CD4-positive, alpha-beta memory T cell (primary cell): ENCODE measurements at places on chromosomes 12 and 14. TPM values are rescaled to one million over a fixed set of nuclear protein-coding genes. Genes with fewer than 3 reads are reported as not detected.

- H3K27ac ChIP-seq = no peak overlapping the region
- H3K27me3 ChIP-seq = no peaks in the 10 kb centered on the region
Measured at GRCh38 chr12:8629486-8630033, 16.9 kb upstream of the AICDA start.

- no peak overlapping the region for H3K4me3 ChIP-seq
- no peaks in the 10 kb centered on the region for H3K36me3 ChIP-seq
- DNase-seq = no peak
- H3K4me1 ChIP-seq = peaks cover 12% of the 10 kb centered on the region
Measured at GRCh38 chr12:67573566-67573965, 75.0 kb upstream of the DYRK2 start.

DNA sequence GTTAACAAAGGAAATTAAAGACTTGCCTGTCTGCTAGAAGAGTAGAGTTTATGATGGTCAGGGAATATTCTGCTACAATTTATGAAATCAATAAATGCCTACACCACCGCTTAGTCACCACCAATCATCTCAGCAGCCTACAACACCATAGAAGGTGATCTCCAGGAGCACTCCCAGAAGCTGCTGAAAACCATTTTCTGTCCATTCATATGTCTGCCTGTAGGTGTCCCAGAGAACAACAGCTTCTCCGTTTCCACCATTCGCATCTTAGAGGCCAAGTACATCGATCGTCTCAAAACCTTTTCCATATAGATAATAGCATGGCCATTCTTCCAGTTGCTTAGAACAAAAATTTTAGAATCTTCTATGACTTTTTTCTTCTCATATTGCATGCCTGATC is 303.4 kb downstream of the KCNC2 start:
- no peaks in the 10 kb centered on the region for H3K4me1 ChIP-seq
- H3K36me3 ChIP-seq = no peaks in the 10 kb centered on the region
- H3K27me3 ChIP-seq = no peaks in the 10 kb centered on the region
- H3K4me3 ChIP-seq = no peak overlapping the region
- DNase-seq = no peak

The TAS2R13 gene
- polyA plus RNA-seq = not detected

The PZP gene
- polyA plus RNA-seq = 0.32 TPM
